AML-193 (cell line): ENCODE measurements at places on chromosomes 11 and 22.

- DNase-seq: peak; percentile 74
These were observed at the start of gene OR2AG2 for GRCh38 chr11:6771926-6772893. OR2AG2 (minus strand) TSS chr11:6771976; CDS start chr11:6768957, 3,019 bp downstream.

DNA sequence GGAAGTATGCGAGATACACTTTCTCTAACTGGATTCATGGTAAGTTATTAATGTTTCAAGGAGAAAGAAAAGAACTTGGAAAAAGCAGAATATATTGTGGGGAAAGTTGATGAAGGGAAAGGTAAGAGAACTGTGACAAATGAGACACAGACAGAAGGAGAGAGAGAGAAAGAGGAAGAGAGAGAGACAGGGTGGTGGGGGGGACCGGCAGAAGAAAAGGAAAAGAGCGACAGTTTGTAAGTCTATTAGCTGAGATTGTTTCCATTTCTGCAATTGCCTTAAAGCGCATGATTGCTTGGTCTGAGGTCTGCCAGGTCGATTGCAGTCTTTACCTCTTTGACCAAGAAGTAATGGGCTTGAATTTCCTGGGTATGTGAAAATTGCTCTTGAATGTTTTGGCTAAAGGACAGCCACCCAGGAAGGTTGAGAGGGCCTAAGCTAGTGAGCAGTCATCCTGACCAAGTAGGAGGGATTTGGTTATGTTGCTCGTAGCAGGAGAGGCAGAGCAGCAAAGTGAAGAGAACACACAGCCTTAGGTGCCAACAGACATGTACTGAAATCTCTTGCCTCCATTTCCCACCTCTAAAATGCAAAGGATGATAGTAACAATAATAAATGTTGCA, 23.6 kb upstream of the TMA7B start:
- no peak for DNase-seq

GRCh38 chr11:1196516-1197391, 26.1 kb upstream of the MUC5B start:
- no peak for DNase-seq

DNA sequence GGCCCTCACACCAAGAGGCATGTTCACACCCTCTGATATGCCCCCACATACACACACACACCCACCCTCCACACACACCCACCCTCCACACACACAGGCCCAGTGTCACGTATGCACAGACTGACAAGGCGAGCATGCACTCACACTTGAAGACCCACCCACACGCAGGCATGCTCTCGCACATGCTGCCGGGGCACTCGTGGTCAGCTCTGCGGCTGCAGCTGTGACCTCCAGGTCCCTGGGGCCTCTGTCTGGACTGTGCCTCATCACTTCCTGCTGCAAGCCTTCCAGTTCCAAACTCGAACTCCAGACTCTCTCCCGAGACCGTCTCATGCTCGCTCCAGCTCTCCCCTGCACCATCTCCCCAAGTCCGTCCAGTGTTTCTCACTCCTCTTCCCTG, 9.5 kb downstream of the DCHS1 start:
- no peak for DNase-seq

DNA sequence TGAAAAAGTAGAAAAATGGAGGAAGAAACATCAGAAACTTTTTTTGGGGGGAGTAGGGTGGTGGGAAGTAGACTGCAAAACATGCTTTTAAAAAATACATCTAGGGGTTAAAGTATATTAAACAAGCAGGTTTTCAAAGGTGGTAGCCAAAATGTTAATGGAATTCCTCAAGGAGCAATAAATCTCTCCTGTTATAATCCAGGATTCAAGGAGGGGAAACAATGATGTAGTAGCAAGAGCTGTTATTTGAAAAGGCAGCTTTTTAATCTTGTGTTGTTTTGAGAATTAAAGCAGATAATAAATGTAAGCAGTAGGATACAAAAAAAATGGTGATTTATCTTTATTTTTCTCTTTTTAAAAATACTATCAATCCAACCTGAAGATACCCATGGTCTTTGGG, 736.5 kb upstream of the CCDC90B start:
- no peak for DNase-seq

DNA sequence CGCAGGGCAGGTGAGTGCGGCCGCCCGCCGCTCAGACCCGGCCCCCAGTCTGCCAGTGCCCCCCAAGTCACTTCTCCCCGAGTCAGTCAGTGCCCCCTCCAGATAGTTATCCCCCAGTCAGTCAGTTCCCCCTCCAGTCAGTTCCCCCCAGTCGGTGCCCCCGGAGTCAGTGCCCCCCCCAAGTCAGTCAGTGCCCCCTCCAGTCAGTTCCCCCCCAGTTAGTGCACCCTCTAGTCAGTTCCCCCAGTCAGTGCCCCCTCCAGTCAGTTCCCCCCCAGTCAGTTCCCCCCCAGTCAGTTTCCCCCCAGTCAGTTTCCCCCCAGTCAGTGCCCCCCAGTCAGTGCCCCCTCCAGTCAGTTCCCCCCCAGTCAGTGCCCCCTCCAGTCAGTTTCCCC, 411 bp downstream of the PPP6R2 start:
- no peak for DNase-seq

- no peak for DNase-seq
These were observed 185.9 kb upstream of the CCDC90B start for GRCh38 chr11:83471831-83472727.

- peak; percentile 7 for DNase-seq
These were observed 28.2 kb downstream of the CAT start for GRCh38 chr11:34466802-34467488.

DNA sequence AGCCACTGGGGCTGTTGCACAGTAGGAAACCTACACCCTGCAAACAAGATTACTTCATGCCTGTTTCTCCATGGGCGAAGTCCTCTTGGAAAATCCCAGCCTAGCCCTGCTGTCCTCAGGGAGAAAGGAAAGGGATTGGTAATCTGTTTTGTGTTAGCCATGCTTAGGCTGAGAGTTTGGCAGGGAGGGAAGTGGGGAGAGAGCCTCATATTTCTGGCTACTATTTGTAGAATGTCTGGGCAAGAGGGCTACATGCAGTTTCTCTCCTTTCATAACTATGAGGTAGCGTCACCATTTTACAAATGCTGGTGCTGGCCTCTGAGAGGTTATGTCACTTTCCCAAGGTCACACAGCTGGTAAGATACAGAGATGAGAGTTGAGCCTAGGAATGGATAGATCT, 737 bp upstream of the MFRP start:
- DNase-seq: no peak

DNA sequence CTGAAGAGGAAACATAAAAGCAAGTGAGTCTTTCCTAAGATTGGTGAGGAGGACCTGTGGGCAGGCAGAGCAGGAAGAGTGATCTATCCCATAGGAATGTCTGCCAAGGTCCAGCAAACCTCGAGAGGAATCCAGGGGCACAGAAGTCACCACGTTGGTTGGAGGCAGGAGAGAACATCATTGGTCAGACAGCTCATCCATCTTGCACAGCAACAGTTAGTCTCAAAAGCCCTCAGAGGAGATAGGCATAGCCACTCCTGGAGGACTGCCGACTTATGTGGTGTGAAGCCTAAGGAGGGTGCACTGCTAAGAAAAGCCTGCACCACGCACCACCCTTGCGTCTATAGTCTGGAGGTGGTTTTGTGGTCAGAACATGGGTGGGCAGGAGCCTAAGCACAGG, 109.1 kb downstream of the RASSF10 start:
- DNase-seq: no peak

- peak; percentile 41 for DNase-seq
These were observed 5.9 kb downstream of the LMNTD2 start for GRCh38 chr11:554428-555226.
